CD8-positive, alpha-beta memory T cell (primary cell): ENCODE measurements at places on chromosomes 13 and 19. TPM values are rescaled to one million over a fixed set of nuclear protein-coding genes. Genes with fewer than 3 reads are reported as not detected.

The DCT gene
- not detected for total RNA-seq

The EID2 gene
- total RNA-seq, result 14.0 TPM

The DAPK3 gene
- total RNA-seq, result 44.9 TPM

The RFPL4AL1 gene
- not detected for total RNA-seq

The SHISA7 gene
- not detected for total RNA-seq

The FFAR2 gene
- not detected for total RNA-seq

The TNNI3 gene
- total RNA-seq, result not detected

The KLK4 gene
- not detected for total RNA-seq

The WDR88 gene
- total RNA-seq, result not detected

The TRIP10 gene
- total RNA-seq, result 44.6 TPM

The CABP5 gene
- total RNA-seq, result not detected

The MADCAM1 gene
- total RNA-seq, result 0.44 TPM

The WDFY2 gene
- total RNA-seq, result 7.1 TPM

The POLR1G gene
- total RNA-seq, result 26.5 TPM
